ENCODE measurements at places on chromosomes 7 and 10.
A peak's percentile ranks its signal among the peaks of the same experiment; 100 is the strongest.

GRCh38 chr10:110619514-110620397 is 24.4 kb upstream of the RBM20 start:
- no peak for DNase-seq

- no peak for DNase-seq
These were observed 31.8 kb upstream of the SRGN start for GRCh38 chr10:69056129-69056528.

GRCh38 chr7:117091721-117092120 is 138.4 kb downstream of the ST7 start:
- DNase-seq: no peak

- peak; percentile 86 for DNase-seq
These were observed 107.9 kb downstream of the CYTH3 start for GRCh38 chr7:6164491-6164890.

GRCh38 chr10:3118641-3119091 is 51.3 kb downstream of the PFKP start:
- no peak for DNase-seq

GRCh38 chr10:6013413-6014192 is 36.3 kb upstream of the IL15RA start:
- DNase-seq: no peak

DNA sequence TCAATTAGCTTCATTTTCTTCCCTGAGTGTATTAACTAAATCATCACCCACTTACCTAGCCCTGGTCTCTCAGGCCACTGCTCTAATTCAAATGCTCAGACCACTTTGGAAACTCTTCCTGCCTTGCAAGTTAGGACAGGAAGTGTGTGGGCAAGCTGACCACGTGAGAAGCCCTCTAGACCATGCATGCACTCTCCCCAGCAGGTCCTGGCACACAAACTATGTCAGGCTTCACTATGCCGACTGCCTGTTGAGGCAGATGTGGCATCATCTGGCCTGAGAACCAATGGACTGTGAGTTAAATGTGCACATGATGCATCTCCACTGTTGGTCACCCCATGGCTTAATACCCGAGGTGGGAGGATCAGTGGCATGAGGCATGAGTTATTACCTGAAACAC is 439.6 kb downstream of the GRID1 start:
- no peak for DNase-seq

DNA sequence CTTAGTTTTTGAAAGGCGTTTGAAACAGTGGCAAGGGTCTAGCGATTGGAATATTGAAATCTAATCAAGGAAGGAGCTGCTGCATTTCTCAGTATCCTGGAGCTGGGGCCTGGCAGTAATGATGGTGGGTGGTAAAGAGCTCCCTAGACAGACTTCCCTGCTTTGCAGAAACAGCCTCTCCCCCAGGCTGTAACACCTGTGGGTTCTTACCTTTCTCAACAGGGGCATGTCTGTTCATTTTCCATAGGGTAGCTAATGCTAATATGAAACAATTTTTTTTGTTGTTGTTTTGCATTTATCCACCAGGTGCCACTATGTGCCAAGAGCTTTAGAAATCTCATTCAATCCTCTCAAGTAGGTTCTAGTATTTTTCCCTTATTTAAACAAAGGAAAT is 345.5 kb downstream of the REEP3 start:
- no peak for DNase-seq

- DNase-seq: no peak
These were observed 112.2 kb upstream of the GALNT17 start for GRCh38 chr7:71019706-71020105.

DNA sequence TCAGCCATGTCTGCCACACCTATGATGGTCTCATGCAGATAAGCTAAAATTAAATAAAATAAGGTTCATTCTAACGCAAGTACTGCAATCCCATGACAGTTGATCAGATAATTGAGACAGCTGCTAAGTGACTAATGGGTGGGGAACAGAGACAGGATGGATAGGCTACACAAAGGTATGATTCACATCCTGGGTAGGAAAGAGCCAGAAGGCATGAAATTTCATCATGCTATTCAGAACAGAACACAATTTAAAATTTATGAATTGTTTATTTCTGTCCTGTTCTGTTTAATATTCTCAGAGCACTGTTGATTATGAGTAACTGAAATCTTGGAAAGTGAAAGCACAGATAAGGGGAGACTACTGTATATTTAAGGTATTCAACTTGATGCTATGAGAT is 381.8 kb upstream of the SORCS1 start:
- no peak for DNase-seq

DNA sequence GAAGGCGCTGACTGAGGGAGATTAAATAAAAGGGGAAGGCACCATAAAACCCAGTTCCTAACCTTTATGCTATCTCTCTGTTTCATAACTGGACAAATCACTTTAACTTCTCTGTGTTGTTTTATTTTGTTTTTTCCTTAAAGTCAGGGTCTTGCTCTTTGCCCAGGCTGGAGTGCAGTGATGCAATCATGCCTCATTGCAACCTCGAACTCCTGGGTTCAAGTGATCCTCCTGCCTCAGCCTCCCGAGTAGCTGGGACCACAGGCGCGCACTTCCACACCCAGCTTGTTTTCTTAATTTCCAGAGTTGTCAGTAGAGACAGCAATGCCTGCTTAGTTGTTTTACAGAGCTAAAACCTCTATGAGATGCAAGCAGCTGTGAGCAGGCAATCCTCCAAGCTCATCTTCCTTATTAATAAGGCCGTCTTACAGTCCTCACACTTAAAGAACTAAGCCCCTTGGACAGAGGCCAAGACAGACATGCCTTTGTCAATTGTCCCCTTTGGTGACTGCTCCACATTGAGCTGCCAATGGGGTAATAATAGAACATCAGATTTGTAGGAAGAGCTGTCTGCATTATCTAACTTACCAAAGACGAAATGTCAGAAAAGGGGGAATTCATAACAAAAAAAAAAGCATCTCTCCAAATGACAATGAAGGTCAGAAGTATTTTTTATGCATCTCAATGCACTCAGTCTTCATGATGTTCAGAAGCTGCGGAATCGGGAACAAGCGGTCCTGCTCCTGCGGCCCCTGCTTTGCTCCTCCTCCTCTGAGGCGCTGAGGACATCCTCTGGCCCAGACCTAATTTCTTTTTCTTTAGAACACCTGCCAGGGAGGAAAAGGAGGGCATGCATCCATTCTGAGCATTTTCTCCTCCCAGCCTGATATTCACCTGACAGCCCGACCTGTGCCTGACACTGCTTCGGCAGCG is 62.7 kb upstream of the RNF32 start:
- DNase-seq: no peak

- no peak for DNase-seq
These were observed 103.7 kb upstream of the TMEM72 start for GRCh38 chr10:44807451-44807850.

- no peak for DNase-seq
These were observed 17.7 kb downstream of the LDB1 start for GRCh38 chr10:102102421-102102820.

DNA sequence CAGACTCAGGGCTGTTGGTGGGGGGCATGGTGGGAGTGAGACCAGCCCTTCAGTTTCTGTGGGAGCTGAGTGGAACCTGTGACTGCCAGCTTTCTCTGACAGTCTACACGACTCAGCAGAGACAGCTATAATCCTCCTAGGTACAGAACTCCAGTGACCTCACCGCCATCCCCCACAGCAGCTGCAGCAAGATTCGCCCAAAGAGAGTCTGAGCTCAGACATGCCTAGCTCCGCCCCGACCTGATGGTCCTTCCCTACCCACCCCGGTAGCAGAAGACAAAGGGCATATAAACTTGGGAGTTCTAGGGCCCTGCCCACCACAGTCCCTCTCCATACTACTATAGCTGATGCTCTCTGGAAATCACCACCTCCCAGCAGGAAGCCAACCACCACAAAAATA is 500.1 kb downstream of the ETV1 start:
- no peak for DNase-seq

DNA sequence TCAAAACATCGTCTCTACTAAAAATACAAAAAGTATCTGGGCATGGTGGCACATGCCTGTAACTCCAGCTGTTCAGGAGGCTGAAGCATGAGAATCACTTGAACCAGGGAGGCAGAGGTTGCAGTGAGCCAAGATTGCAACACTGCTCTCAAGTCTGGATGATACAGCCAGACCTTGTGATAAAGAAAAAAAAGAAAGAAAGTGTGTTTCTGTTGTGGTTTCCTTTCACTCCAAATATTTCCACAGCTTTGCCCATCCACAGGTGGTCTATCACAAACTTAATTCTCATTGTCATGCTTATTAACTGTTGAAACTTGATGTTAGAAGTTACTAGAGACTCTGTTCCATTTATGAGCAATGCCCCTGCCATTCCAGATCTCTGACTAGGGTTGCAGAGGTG is 316.0 kb upstream of the SEMA3C start:
- no peak for DNase-seq

DNA sequence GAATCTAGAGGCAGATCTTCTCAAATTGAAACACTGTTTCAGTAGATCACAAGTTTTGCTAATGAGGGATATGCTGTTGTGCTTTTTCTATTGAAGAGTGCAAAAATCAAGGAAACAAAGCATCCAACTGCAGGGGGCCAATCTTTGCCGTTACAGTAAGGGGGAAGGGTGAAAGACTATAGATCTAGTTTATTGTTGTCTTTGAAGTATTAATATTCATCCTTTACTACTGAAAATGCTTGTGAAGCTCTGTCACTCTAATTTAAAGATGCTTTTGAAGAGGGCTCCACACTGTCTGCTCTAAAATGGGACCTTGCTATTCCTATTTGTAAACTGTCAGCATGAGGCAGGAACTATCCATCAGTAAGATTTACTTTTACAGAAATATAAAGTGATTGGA is 110.3 kb downstream of the MBL2 start:
- DNase-seq: no peak

Data from iPS-NIHi11 (cell line).